Transverse colon (tissue), 4 donors: ENCODE measurements at places on chromosomes 11 and 22.

DNA sequence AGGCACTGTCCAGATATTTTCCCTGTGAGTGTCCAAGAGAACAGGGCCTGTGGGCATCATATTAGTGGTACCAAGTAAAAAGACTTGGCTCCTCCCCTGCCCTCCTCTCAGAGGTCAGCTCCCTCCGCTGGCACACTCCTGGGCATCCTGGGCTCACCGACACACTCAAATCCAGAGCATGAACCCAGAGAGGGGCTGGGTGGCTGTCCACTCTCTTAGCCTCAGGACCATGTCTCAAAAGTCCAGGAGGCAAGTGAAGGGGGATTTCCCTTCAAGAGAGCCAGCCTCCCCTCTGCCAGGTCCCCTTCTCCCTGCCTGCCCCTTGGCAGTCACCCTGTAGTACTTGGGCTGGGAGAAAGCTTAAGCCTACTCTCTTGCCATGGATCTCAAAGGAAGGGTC lies 10.3 kb downstream of the BCL9L start:
- no peak overlapping the region for H3K4me3 ChIP-seq
- peak overlapping the region; percentile 100 for H3K27ac ChIP-seq
- peaks cover 100% of the 10 kb centered on the region for H3K4me1 ChIP-seq
- H3K27me3 ChIP-seq: no peaks in the 10 kb centered on the region
- no peak for DNase-seq
- H3K36me3 ChIP-seq: no peaks in the 10 kb centered on the region

- H3K4me1 ChIP-seq: no peaks in the 10 kb centered on the region
- DNase-seq: no peak
- H3K27ac ChIP-seq: no peak overlapping the region
- H3K36me3 ChIP-seq: no peaks in the 10 kb centered on the region
These were observed 42.0 kb downstream of the SERPINH1 start for GRCh38 chr11:75603791-75604736.

DNA sequence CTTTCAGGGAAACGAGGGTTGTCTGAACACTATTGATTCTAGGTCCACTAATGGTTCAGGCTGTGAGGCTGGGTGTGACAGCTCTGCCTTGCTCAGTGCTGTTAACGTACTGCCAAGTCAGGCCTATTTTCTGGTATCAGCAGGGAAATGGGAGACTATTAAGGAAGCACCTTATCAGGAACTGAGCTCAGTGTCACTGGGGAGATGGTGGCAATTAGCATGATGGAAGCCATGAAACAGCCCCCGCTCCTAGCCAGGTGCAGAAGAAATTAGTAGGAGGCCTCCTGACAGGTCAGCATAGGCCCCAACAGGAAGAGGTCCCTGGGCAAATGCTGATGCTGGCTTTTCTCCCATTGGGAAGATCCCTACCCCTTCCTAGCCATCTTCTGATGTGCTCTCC lies 42.6 kb upstream of the LMO2 start:
- DNase-seq: no peak
- no peak overlapping the region for H3K27ac ChIP-seq
- no peaks in the 10 kb centered on the region for H3K36me3 ChIP-seq
- H3K4me3 ChIP-seq: no peak overlapping the region

DNA sequence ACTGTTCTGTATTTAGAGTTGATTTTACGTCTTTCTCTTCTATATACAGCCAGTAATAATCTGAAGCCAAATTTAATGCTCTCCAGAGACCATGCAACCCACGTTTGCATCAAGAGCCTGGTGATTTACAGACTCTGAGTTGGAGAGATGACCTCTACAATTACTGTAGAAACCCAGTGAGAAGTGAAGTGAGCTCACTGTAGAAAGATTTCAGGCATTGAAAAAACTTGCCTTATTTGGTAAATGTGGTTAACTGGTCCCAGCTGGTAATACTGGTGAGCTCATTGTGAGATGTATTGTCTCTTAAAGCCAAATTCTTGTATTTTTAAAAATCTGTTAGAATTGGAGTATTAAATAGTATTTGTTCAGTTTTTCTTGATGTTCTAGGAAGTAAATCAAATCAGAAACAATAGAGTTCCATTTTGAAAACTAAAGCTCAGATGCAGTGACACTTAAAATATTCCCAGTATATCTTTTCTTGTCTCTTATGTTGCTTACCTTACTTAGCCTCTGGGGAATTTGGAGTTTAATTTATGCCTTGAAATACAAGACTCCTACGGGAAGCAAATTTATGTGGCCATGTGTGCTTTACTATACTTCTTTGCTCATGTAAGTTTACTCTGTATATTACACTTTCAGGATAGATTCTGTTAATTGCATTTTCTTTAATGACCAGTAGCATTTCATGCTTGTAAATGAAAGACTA lies 189.9 kb downstream of the ARHGAP42 start:
- H3K36me3 ChIP-seq: no peaks in the 10 kb centered on the region
- H3K4me3 ChIP-seq: no peak overlapping the region
- no peak for DNase-seq
- peak overlapping the region; percentile 60 for H3K27ac ChIP-seq
- no peaks in the 10 kb centered on the region for H3K4me1 ChIP-seq
- no peaks in the 10 kb centered on the region for H3K27me3 ChIP-seq

GRCh38 chr22:28021116-28021997 lies 102.3 kb upstream of the PITPNB start:
- peaks cover 2% of the 10 kb centered on the region for H3K4me1 ChIP-seq
- no peak overlapping the region for H3K27ac ChIP-seq
- H3K27me3 ChIP-seq: no peaks in the 10 kb centered on the region
- no peak overlapping the region for H3K4me3 ChIP-seq

GRCh38 chr11:113638376-113638775 lies 67.7 kb downstream of the TMPRSS5 start:
- H3K36me3 ChIP-seq: no peaks in the 10 kb centered on the region
- H3K4me3 ChIP-seq: no peak overlapping the region
- no peaks in the 10 kb centered on the region for H3K27me3 ChIP-seq
- H3K27ac ChIP-seq: no peak overlapping the region
- DNase-seq: no peak

DNA sequence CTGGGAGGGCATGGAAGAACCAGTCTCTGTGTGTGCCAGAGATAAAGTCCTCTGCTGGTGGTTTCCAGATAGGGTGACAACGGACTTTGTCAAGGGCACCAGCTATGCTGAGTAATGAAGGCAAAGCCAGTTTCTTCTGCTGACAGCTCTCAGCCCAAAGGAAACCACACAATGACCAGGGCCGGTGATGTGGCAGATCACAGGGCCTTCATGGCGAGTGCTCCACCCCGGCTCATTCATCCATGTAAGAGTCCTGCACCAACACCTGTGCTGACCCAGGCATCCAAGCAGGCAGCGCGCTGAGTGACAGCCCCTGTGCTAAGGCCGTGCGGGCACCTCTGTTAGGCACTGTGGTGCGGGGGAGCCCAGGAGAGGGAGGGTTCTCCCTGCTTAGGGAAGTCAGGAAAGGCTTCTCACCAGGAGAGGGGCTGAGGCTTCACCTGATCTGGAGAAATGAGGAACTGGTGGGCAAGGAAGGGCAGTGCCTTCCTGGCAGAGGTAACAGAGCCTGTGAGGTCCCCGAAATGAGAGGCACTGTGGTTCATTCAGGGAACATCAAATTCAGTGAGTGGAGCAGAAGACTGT lies 33.8 kb downstream of the TP53I11 start:
- no peaks in the 10 kb centered on the region for H3K36me3 ChIP-seq
- no peaks in the 10 kb centered on the region for H3K27me3 ChIP-seq
- H3K27ac ChIP-seq: no peak overlapping the region
- H3K4me3 ChIP-seq: no peak overlapping the region
- H3K4me1 ChIP-seq: no peaks in the 10 kb centered on the region
- DNase-seq: no peak

- no peaks in the 10 kb centered on the region for H3K36me3 ChIP-seq
- H3K4me3 ChIP-seq: no peak overlapping the region
- peaks cover 13% of the 10 kb centered on the region for H3K4me1 ChIP-seq
- DNase-seq: peak; percentile 41
- H3K27ac ChIP-seq: peak overlapping the region; percentile 62
These were observed 56.7 kb downstream of the PPP6R2 start for GRCh38 chr22:50399751-50400331.

- H3K27me3 ChIP-seq: no peaks in the 10 kb centered on the region
- peaks cover under 1% of the 10 kb centered on the region for H3K4me1 ChIP-seq
These were observed 8.6 kb downstream of the CCND1 start for GRCh38 chr11:69649576-69649900.

GRCh38 chr22:23138584-23139435 lies 3.0 kb downstream of the RSPH14 start:
- H3K36me3 ChIP-seq: no peaks in the 10 kb centered on the region
- no peak for DNase-seq
- peak overlapping the region; percentile 53 for H3K27ac ChIP-seq
- H3K27me3 ChIP-seq: no peaks in the 10 kb centered on the region

GRCh38 chr11:58058276-58059006 lies 27.7 kb downstream of the OR6Q1 start:
- peak; percentile 68 for DNase-seq
- no peaks in the 10 kb centered on the region for H3K36me3 ChIP-seq
- H3K4me3 ChIP-seq: no peak overlapping the region
- no peaks in the 10 kb centered on the region for H3K27me3 ChIP-seq
- H3K4me1 ChIP-seq: no peaks in the 10 kb centered on the region
- H3K27ac ChIP-seq: peak overlapping the region; percentile 32

DNA sequence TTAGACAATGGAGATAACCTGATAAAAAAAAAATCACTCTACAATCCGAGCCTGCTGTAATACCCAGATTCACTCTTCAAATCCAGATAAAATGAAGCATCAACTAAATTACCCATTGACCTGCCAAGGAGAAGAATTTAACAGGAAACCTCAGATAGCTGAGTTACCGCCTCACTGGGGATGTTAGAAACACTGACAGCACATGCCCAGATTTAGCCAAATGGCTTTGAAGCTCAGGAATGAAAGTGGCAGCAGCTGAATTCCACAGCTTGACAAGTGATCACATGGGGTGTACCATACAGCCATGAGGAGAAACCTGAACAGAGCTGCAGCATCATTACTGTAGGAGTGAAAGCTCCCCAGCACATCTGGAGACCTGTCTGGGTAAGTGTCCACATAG lies 807.6 kb downstream of the DLG2 start:
- H3K36me3 ChIP-seq: no peaks in the 10 kb centered on the region
- H3K27me3 ChIP-seq: no peaks in the 10 kb centered on the region
- no peak for DNase-seq
- H3K4me3 ChIP-seq: no peak overlapping the region
- H3K4me1 ChIP-seq: no peaks in the 10 kb centered on the region
- H3K27ac ChIP-seq: no peak overlapping the region

DNA sequence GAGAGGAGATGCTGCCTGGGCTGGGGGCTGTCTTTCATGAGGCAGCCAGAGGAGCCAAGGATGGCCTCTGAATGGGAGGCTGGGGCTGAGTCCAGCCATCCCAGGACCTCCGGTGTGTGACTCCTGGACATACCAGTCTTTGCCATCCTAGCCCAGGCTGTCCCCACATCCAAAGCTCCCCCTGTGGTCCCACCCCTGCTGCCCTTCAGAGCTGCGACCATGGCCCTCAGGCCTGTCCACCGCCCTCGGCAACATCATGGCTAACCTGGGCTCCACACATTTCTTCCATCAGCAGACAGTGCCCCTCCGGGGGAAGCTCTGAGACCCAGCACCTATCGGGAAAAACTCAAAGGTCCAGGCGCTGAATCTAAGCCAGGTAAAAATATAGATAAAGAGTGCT lies 324.4 kb downstream of the MN1 start:
- no peaks in the 10 kb centered on the region for H3K36me3 ChIP-seq
- H3K27ac ChIP-seq: no peak overlapping the region
- no peak for DNase-seq
- H3K27me3 ChIP-seq: no peaks in the 10 kb centered on the region
- no peaks in the 10 kb centered on the region for H3K4me1 ChIP-seq

DNA sequence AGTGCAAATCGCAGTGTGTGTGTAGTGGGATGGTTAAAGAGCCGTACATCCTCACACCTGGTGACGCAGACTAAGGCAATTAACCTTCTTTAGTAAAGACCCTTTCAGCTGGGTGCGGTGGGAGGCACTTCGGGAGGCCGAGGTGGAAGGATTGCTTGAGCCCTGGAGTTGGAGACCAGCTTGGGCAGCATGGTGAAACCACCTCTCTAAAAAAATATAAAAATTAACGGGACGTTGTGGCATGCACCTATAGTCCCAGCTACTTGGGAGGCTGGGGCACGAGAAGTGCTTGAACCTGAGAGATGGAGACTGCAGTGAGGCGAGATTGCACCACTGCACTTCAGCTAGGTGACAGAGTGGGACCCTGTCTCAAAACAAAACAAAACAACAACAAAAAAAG lies 31.5 kb downstream of the ZBTB16 start:
- H3K27ac ChIP-seq: peak overlapping the region; percentile 26
- DNase-seq: no peak
- H3K27me3 ChIP-seq: no peaks in the 10 kb centered on the region
- no peak overlapping the region for H3K4me3 ChIP-seq
